Suprapubic skin (tissue), 4 donors: ENCODE measurements at places on chromosomes 13 and 19. TPM values are rescaled to one million over a fixed set of nuclear protein-coding genes. Genes with fewer than 3 reads are reported as not detected.

- no peak for DNase-seq
- no peak overlapping the region for H3K4me3 ChIP-seq
- no peaks in the 10 kb centered on the region for H3K4me1 ChIP-seq
- H3K36me3 ChIP-seq, result no peaks in the 10 kb centered on the region
Measured at GRCh38 chr13:91647361-91647990, 249.1 kb downstream of the GPC5 start.

GRCh38 chr19:55220525-55220924 lies 8.0 kb downstream of the TMEM86B start:
- H3K27ac ChIP-seq, result no peak overlapping the region
- no peaks in the 10 kb centered on the region for H3K27me3 ChIP-seq
- no peak for DNase-seq
- no peak overlapping the region for H3K4me3 ChIP-seq
- H3K4me1 ChIP-seq, result peaks cover 16% of the 10 kb centered on the region

Gene GPR4
- 2.4 TPM for total RNA-seq

Gene DCT
- total RNA-seq, result 39.4 TPM

Gene CEACAM8
- total RNA-seq, result not detected

Gene RNF113B
- not detected for total RNA-seq

Gene EFNB2
- total RNA-seq, result 28.1 TPM
